ENCODE measurements at places on chromosomes 7 and 10. TPM values are rescaled to one million over a fixed set of nuclear protein-coding genes. Genes with fewer than 3 reads are reported as not detected.

EMX2 gene
- 0.15 TPM for total RNA-seq

TRIM74 gene
- total RNA-seq: 0.32 TPM

FAM25C gene
- not detected for total RNA-seq

MAGI2 gene
- 0.97 TPM for total RNA-seq

SLC18A2 gene
- not detected for total RNA-seq

SPACDR gene
- total RNA-seq: 0.32 TPM

CCDC172 gene
- total RNA-seq: not detected

AKR1C2 gene
- 0.61 TPM for total RNA-seq

ASNS gene
- 12.7 TPM for total RNA-seq

BTBD16 gene
- total RNA-seq: not detected

IKZF1 gene
- total RNA-seq: not detected

AP5Z1 gene
- 16.7 TPM for total RNA-seq

MXI1 gene
- 4.5 TPM for total RNA-seq

WEE2 gene
- not detected for total RNA-seq

RBM20 gene
- not detected for total RNA-seq

ADCY1 gene
- 0.61 TPM for total RNA-seq

PLAC9 gene
- total RNA-seq: 2.9 TPM

TYW1B gene
- 2.1 TPM for total RNA-seq

MYO1G gene
- total RNA-seq: 0.15 TPM

FAM241B gene
- total RNA-seq: not detected

HOXA13 gene
- 0.65 TPM for total RNA-seq

AP1S1 gene
- total RNA-seq: 211 TPM

OR13A1 gene
- total RNA-seq: not detected

SORBS1 gene
- 0.32 TPM for total RNA-seq

RBP4 gene
- not detected for total RNA-seq

PIK3AP1 gene
- 0.32 TPM for total RNA-seq

Data from epithelial cell of umbilical artery (primary cell).